ENCODE measurements at places on chromosomes 16 and 17.

DNA sequence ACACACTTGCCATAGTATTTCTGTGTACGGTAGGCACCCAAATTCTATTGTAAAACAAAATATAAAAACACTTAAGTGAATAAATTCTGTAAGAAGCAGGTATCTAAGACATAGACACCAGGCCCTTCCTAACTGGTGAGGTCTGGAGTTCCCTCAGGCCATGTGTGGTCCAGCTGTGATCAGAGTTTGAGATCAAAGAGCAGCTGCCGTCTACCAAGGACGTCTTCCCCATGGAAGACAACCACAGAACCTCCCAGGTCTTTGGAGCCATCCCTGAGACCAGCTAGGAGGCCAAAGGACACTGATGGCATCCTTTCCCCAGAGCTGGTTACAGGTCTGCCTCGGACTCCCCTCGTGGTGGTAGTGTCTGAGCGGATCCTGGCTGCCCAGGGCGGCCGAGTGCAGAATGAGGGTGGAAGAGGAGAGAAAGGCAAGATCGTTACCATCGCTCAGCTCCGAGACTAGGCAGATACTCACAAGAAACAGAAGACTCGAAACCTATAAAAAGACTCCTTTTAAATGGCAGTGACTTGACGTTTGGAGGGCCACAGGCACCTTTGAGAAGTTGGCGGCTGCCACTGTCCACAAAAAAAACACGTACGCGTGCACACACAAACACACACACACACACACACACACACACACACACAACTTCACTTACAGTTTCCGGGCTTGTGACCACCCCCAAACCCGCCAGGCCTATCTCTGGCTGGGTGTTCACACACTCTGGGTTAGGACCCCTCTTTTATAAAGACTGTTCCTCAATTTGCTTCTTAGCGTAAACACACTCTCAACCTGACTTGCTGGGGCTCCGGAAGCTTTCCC lies 7.5 kb downstream of the TIMP2 start:
- no peak for DNase-seq

GRCh38 chr17:45129940-45130680 lies 2.2 kb downstream of the PLCD3 start:
- peak; percentile 45 for DNase-seq

DNA sequence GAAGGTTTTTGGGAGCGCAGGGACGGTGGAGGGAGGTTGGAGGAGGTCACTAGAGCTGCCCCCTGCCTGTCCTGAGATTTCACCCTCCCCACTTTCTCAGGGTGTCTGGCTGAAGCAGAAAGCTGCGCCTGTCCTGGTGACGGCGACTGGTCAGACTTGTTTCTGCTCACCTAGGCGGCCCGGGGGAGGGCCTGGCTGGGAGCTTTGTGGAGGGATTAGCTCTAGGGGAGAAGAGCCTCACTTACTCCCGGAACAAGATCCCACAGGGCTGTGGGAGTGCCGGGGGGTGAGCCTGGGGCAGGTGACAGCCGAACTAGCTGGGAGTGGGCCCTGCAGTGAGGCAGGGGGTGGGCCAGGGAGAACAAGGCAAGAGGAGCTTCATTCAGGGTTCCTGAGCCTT lies 11.5 kb downstream of the NHERF1 start:
- no peak for DNase-seq

DNA sequence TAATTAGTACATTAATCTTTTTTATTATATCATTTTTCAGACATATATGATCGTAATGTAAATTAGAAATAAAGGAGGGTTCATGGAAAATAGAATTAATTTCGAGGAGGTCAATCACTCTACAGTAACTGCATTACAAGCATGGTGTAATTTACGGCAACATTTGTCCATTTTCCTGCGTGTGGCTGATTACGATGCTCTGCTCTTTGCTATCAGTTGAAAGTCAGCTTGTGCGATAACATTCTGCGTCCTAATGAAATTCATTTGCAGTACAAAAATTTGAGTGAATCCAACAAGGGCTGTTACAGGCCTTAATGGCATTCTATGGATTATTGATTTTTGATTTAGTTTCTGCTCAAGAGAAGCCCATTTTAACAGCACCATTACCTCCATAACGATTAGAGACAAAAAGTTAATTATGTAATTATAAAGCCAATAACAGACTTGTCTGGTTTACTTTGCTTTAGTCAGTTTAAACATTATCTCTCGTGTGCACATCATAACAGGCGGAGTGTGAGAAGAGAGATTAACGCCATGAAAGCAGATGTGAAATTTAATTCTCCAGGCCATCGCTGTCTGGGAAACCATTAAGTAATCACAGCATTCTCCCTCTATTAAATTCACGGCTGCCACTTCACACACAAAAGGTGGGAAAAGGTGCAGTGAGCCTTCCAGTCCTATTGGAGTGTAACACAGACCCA lies 256.4 kb upstream of the IRX3 start:
- DNase-seq: no peak

GRCh38 chr16:80932708-80933095 lies 74.0 kb downstream of the CMC2 start:
- peak; percentile 82 for DNase-seq

DNA sequence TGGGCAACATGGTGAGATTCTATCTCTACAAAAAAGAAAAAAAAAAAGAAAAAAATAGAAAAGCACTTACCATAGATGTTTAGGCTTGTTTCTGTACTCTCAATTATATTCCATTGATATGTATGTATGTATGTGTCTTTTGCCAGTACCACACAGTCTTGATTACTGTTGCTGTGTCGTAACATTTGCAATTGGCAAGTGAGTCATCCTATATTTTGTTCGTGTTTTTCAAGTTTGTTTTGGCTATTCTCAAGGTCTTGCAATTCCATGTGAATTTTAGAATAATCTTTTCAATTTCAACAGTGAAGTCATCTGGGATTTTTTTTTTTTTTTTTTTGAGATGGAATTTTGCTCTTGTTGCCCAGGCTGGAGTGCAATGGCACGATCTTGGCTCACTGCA lies 19.3 kb downstream of the SPECC1 start:
- DNase-seq: no peak

DNA sequence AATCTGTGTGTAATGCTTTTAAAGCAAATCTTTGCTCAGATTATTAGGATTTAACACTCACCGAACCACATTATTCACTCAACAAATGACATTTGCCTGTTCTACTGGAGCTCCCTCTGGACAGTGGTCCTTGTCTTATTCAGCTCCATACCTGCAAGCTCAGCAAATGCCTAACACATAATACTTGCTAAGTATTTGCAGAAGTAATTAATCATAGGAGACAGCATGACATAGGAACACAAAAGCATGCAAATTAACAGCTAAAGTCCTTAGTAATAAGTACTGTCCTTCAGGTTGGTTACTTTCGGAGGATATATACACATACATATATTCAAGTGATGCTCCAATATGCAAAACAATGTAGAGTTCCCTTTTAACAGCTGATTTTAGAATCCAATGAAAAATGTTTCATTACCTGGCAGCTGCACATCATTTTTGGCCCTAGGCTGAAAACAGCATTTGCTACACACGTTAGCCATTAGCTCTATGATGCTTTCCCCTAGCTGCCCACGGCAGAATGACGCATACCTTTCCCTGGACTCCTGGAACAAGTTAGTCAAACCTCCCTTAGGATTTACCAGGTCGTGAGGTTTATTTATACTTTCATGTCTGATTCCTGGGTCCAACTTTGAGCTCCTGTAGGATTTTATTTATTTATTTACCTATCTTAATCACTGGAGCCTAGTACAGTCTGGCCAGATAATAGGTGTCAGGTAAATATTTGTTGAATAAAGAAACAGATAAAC lies 8.6 kb downstream of the BRD7 start:
- no peak for DNase-seq

DNA sequence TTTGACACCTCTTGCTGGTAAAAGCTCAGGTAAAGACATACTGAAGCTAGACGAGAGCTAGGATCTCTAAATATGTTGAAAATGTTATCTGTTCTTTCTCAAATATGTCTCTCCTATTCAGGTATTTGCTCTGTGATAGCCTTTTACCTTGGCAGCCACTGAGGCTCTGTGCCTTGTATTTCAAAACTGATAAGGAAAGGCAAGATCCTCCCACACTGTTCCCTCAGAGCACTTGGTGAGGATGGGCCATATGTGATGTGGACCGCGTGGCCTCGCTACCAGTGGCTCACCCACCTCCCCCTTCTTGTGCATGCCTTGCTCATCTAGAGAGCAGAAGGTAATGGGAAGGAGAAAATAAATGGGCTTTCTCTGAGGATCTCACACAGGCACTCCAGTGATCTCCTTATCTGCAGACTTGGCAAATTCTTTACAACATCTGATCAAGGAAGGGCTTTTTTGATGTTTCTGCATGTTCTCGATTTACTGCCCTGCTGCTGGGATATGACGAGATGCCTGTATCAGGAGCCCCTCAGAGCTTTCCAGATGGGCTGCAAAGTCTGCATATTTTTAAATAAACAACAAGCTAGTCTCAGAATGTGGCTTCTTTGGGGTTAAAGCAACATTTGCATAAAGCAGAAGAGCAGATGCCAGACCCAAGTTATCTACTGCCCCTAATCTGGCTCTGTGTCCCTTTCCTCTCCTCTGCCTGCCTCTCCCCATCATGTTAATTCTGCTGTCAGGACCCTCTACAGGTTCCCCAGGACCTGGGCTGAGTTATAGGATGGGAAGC lies 16.9 kb downstream of the HOXB1 start:
- DNase-seq: no peak

- no peak for DNase-seq
These were observed 23.9 kb downstream of the CA10 start for GRCh38 chr17:52134641-52135040.

DNA sequence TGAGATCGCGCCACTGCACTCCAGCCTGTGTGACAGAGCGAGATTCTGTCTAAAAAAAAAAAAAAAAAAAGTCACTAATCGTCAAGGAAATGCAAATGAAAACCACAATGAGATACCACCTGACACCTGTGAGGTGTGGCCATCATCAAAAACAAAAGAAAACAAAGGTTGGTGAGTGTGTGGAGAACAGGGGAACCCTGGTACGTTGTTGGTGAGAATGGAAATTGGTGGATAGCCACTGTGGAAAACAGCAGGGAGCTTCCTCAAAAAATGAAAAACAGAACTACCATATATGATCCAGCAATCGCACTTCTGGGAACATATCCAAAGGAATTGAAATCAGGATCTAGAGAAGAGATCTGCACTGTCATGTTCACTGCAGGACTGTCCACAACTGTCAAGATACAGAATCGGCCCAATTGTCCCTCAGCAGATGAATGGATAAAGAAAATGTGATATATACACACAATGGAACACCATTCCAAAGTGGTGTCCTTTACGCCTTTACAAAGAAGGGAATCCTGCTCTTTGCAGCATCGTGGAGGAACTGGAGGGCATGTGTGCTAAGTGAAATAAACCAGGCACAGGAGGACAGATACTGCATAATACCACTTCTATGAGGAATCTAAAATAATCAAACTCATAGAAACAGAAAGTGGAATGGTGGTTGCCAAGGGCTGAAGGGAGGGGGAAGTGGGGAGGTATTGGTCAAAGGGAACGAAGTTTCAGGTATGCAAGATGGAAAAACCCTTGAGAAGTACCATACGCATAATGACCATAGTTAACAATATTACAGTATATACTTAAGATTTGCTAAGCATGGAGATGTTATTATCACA lies 63.5 kb upstream of the PLCG2 start:
- no peak for DNase-seq

- DNase-seq: no peak
These were observed 56.1 kb downstream of the ESRP2 start for GRCh38 chr16:68179855-68180254.

- no peak for DNase-seq
These were observed 52.5 kb upstream of the WSB1 start for GRCh38 chr17:27241346-27241946.

DNA sequence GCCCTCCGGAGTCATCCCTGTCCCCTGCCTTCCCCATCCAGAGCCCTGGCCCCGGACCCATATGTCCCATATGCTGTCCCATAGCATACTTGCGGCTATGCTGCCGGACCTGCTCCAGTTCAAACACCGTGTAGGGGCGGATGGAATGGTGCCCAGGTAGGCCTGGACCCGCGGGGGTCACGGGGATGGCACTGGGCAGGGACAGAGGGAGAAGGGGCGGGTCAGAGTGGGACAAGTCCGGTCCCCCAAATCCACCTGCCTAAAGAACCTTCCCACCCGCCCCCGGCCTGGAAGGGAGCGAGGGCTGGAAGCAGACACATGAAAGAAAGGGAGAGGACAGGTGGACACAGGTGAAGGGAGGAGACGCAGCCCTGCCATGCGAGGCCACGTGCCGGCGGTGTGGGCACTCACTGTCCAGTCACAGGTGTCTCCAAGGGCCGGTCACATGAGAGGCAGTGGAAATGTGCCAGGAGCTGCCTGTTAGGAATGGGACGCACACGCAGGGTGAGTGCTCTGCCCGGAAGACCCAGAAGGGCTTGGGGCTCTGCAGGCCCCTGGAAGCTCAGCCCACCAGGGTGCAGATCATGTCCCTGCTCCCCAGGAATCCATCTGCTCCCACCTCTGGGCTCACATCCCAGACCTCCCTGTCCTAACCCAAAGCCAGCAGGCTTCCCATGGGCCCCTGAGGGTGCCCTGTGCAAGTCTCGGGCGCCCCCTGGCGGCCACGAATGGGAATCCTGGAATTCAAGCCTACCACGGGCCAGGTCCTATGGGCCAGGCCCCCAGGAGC lies 14.0 kb downstream of the UBALD2 start:
- peak; percentile 88 for DNase-seq

DNA sequence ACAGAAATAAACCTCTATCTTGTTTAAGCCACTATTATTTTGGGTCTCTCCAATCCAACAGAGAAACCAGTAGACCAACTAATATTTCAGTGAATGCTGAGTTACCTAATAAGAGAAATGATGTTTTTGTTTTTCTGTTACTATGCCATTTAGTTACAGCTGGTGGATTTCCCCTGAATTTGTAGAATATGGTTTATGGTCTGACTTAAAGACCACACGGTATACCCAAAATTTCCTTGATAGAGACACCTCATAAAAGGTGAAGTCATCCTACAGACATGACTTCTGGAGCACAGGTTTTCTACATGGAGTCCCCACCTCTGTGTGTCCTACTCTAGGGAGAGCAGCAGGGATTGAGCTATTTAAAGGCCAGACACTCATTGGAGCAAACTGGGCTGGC lies 13.3 kb downstream of the PIK3R5 start:
- no peak for DNase-seq

DNA sequence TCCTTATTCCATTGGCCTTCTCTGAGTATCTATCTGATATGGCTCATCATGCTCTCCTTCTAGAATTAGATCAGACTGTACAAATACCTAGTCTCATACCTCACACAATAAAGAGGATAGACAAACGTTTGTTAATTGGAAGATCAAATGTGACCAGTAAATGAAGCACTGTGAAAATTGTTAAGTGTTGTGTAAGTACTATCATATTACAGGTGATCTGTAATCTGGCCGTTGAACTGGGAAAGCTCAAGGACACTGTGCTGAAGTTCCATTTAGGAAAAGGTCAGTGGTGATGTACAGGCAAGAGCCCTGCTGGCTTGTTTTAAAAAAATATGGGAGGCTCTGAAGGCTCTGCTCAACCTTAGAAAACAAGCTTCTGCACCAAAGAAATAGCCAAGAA lies 38.5 kb upstream of the CORO6 start:
- no peak for DNase-seq

GRCh38 chr16:8096211-8096610 lies 494.1 kb downstream of the TMEM114 start:
- DNase-seq: no peak

- peak; percentile 88 for DNase-seq
These were observed 54.2 kb downstream of the LDHD start for GRCh38 chr16:75062135-75062975.

DNA sequence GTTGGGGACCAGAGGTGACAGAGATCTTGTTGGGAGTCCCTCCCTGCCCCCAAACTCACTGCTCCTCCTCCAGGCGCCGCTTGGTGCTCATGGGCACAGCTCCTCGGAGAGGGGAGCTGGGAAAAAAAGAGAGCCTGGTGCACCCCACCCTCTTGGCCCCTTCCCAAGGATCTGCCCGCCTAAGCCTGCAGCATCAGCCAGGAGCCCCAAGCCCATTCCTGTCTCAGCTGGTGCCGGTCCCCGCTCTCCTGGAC lies 400 bp downstream of the HCFC1R1 start:
- no peak for DNase-seq
